ENCODE measurements at places on chromosomes 11 and 22.

DNA sequence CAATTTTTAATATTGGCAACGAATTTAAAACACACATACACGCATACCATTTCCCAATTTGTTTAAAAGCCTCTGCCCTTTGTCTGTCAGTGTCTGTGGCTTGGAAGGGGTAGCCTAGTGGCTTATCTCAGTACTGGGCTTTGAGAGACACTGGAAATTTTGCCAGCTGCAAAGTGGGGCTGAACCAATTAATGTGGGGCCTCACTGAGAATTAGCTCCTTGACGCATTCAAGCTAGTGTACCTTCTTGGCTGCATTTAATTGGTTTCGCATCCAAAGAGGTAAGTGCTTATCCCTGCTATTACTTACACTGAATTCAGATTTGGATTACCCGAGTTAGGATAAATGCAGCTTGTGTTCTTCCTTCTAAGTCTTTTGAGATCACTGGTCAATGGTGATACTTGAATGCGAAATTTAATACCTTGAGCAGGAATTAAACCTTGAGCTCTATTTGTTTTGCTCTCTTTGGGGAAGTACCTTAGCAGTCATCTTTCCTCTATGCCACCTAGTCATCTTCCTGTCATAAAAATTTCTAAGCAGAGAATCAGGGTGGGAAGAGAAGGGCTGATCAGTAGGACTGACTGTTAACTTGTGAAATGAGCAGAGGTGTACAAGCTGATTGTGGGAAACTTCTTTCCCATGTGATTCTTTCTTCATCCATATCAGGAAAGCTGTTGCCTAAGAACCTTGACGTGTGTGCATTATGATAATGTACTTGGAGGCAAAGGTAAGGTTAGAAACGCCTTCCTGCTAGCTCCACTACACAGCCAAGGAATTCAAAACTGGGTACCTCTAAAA, 187.7 kb upstream of the E2F8 start:
- no peak for DNase-seq

GRCh38 chr11:111153194-111153593, 92.3 kb upstream of the POU2AF2 start:
- DNase-seq = no peak

DNA sequence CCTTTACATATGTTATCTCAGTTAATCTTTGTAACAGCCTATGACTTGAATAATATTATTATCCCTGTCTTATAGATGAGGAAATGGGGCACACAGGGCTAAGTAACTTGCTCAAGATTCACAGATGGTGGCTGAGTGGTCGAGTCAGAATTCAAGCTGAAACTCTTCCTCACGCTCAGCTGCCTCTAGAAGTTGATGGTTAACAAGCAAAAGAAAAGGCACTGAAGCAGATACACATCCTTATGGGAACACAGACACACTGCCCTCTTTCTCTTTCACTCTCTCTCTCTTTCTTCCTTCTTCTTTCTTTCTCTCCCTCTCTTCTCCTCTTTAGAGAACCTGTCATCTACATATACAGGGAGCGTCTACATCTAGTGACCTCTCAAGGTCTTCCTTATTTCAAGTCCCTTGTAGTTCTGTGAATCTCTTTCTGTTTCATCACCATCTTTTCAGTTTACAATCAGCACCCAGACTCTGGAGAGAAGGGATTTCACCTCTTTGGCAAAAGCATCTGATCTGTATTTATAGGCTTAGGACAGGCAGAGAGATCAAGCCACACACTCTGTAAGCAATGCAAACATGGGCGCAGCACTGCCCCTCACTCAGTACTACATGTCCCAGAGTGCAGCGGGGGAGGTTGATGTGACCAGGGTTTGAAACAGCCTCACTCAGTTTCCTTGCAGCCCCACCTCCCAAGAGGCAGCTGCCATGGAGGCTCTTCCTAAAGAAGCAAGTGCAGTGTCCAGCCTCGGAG, 75.7 kb downstream of the GRAMD1B start:
- DNase-seq = no peak

DNA sequence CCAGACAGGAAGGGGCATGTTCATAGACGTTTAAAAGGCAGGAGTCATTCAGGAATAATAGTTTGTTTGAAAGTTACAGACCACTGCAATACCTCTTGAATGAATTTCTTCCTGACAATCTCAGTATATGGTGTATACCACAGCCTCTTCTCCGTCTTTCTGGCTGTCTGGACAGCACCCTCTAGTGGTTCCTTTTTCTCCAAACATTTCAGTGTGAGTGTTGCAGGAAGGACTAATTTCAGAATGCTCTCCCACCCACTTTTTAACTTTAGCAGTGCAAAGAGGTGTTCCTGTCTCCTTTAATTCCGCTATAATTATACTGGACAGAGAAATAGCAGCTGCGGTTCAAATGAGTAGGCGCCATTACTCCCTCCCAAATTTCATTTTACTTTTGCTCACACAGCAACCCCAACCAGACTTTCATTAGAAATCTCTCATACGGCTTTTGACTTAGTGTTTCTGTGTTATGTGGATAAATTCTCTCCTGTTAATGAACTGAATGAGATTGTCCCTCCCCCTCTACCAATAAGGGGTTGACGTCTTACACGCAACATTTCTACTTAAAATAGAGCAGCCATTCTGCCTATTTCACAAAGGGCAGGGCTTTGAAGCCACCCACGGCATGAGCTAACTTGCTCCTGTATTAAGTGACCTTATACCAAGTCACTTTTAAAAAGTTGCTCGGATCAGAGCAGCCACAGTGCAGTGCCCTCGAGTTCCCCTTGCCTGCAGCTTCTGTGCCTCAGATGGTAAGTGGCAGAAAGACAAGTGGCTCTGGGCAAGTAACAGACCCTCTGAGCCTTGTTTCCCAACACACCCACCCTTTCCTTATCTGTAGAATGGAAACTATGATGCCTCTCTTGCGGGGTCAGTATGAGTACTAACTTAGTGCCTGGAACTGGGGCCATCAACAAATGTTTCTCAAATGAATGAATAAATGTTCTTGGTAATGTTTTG, 368.6 kb downstream of the OPCML start:
- DNase-seq = no peak

- no peak for DNase-seq
Observed at GRCh38 chr11:61146416-61146815, 14.8 kb downstream of the VPS37C start.

GRCh38 chr22:30816413-30816812, 121.7 kb downstream of the OSBP2 start:
- no peak for DNase-seq

DNA sequence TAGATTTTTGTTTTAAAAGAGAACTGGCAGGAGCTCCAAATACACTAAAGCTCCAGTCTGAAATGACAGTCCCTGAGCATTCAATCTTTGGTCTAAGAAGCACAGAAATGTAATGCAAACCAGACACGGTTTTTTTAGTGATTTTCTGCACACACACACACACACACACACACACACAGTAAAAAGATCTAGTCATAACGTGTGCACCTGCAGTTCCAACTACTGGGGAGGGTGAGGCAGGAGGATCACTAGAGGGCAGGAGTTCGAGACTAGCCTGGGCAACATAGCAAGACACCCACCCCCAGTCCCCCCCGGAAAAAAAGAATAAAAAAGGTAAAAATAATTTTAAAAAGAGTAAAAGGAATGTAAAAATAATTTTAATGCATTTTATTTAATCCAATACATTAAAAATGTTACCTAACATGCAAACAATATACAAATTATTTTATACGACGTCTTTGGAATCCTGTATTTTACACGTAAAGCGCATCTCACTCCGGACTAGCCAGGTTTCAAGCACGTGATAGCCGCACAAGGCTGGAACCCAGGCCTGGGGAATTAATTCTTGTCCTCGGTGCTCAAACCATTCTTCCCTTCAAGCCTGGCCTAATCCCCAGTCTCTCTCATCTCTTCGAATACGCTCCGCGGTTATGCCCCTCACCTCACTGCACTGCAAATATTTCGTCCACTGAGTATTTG, 762 bp upstream of the TBC1D22A start:
- DNase-seq = no peak

DNA sequence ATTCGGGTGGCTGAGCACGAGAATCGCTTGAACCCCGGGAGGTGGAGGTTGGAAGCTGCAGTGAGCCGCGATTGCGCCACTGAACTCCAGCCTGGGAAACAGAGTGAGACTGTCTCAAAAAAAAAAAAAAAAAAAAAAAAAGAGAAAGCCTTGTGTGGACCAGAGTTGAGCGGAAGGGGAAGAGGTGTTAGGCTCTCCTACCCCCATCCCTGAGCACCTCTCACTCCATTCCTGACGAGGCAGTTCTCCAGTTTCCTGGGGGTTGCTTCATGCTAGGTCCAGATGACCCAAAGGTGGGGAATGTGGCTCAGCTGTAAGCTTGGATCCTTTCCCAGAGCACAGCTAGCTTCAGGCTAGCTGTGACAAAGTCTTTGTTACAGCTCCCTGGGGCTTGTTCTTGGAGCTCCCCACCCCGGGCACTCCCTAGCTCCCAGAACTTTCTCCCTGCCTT, 8.8 kb upstream of the DNAL4 start:
- DNase-seq = no peak

DNA sequence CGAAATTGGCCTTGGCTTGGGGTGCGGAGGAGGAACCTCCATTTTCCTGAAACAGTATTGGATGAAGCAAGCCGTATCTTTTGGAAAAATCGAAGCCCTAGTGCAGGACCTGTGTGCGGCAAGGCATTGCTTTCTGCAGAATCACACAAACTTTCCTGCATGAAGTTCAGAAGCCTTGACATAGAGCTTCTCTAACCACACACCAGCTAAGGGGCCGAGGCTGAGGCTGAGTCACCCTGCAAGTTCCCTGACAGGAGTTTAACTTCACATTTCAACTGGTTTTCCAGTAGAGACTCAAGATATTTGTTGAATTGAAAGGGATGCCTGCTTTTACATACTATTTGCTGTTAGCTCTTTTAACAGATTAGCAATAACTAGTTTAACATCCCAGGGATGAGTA, 67.8 kb downstream of the TCF20 start:
- DNase-seq = no peak

GRCh38 chr22:49601614-49602321, 225.9 kb downstream of the BRD1 start:
- DNase-seq = no peak

- DNase-seq = no peak
Observed at GRCh38 chr11:76172583-76172982, 33.7 kb downstream of the WNT11 start.

GRCh38 chr11:85062659-85063058, 564.5 kb downstream of the DLG2 start:
- DNase-seq = no peak

DNA sequence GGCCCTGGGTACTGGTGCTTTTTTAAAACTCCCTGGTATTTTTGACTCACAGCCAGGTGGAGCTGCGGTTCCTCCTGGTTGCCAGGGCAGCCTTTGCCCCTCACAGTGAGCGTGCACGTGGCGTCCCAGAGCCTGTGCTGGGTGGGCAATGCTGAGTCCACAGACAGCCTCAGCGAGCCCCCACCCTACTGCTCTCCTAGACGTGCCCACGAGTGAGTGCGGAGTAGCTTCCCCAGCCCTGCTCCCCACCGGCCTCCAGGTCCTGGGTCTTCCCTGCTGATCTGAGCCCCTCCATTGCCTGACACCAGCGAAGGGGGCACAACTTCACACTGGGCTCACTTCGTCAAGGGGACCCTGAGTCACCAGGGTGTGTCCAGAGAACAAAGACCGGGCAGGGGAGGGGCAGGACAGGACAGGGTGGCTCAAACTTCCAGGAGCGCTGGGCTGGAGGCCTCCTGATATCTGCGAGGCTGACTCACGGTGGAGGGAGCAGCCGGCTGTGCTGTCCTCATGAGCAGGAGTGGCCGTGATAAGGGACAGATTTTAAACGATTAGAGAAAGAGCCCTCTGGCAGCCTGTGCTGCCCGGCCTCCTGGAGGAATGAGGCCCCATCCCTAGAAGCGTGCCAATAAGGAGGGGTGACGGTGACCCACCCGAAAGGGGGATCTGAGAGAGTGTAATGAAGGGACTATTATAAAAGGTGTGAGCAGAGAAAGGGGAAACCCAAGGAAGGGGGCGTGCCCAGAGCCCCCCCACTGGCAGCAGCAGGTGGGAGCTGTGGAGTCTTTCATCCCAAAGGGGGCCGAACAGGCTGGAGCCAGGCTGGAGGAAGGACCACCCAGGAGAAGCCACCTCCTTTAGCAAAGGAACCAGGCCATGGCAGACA, 129.3 kb upstream of the FGF3 start:
- DNase-seq = no peak

DNA sequence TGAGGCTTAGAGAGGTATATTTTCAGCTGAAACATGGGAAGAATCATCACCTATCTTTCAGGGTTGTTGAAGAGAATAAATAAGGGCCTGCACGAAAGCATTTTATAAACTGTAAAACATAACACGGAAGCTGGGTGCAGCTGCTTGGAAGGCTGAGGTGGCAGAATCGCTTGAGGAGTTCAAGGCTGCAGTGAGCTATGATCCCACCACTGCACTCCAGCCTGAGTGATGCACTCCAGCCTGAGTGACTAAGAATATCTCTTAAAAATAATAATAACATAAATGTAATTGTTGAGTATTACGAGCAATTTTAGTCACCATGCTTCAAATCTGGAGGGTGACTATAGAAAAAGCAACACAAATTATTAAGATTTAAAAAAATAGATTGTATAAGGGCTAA, 16.3 kb downstream of the RBFOX2 start:
- no peak for DNase-seq

GRCh38 chr11:130865091-130865773, 51.0 kb downstream of the SNX19 start:
- DNase-seq = no peak

DNA sequence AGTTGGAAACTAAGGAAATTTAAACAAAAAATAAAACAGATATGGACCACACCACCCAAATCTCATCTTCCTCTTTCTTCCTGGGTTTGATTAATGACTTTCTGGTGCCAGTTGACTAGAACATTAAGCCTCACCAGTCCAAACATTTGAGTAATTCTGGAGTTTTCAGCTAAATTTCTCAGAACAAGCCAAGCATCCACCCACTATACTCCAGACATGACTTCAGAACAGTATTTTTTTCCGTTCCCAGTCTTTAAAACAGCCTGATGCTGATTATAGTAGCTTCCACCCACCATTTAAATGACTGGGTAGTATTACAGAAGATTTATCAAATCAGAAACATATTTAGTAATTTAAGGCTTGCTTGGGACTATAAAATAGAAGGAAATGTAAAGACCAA, 230.9 kb upstream of the UBASH3B start:
- DNase-seq = no peak

DNA sequence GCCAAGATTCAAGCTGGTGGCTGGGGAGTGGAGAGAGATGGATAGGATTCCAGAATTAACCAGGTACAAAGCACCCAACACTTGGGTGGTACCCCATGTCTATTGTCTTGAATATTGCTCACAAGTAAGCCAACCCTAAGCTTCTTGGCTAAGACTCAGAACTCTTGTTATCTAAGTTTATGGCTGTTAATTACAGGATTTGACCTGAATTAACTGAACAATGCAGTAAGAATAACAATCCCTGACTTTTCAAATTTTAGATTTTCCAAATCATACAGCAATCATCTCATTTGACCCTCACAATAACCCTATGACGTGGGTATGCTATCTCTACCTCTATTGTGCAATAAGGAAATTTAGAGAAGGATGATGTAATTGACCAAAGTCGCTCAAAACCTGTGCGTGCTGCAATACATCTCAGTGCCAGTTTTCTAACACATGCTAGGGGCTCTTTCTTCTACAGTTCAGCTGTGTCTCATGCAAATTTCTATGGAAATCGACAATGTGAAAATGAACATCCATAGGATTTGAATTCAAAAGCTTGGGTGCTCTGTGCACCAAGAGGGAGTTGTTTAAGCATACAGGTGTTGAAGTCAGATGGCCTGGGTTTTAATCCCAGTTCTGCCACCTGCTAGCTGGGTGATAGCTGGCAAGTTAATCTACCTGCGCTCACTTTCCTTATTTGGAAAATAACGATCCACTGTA, 40.1 kb upstream of the APLNR start:
- DNase-seq = no peak

- no peak for DNase-seq
Observed at GRCh38 chr11:44716256-44716655, 10.5 kb upstream of the TSPAN18 start.

- DNase-seq = no peak
Observed at GRCh38 chr11:12086271-12087074, 23.9 kb upstream of the MICAL2 start.
